ENCODE measurements at places on chromosomes 1 and 21.

DNA sequence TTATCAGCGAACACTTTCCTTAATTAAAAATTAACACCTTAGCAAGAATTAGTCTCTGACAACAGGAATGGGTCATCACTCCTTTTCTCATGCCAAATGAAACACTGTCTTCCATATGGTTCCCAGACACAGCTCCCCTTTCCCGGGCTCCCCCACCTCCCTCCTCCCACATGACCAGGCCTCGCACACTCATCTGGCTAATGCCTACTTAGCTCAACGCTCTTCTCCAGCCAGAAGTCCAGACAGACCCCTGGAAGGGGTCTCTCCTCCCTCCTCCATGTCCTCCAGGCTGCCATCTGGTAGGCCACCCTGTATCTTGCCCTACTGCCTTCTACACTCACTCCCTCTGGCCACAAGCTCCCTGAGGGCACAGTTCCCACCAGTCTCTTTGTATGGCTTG is 39.9 kb downstream of the KCNC4 start:
- no peak for DNase-seq

- DNase-seq, result no peak
These were observed 89.7 kb downstream of the BCAR3 start for GRCh38 chr1:93591676-93592550.

GRCh38 chr1:65471861-65472332 is 51.4 kb downstream of the LEPR start:
- no peak for DNase-seq

DNA sequence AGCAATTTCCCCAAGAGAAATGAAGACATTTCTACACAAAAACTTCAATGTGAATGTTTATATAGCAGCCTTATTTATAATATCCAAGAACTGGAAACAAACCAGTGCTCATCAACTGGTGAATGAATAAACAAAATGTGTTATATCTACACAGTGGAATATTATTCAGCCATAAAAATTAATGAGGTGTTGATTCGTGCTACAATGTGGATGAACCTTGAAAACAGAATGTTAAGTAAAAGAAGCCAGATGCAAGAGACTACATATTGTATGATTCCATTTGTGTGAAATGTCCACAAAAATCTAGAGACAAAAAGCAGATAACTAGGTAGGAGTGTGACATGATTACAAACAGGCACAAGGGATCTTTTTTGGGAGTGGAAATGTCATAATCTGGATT is 110.0 kb downstream of the CD247 start:
- no peak for DNase-seq

DNA sequence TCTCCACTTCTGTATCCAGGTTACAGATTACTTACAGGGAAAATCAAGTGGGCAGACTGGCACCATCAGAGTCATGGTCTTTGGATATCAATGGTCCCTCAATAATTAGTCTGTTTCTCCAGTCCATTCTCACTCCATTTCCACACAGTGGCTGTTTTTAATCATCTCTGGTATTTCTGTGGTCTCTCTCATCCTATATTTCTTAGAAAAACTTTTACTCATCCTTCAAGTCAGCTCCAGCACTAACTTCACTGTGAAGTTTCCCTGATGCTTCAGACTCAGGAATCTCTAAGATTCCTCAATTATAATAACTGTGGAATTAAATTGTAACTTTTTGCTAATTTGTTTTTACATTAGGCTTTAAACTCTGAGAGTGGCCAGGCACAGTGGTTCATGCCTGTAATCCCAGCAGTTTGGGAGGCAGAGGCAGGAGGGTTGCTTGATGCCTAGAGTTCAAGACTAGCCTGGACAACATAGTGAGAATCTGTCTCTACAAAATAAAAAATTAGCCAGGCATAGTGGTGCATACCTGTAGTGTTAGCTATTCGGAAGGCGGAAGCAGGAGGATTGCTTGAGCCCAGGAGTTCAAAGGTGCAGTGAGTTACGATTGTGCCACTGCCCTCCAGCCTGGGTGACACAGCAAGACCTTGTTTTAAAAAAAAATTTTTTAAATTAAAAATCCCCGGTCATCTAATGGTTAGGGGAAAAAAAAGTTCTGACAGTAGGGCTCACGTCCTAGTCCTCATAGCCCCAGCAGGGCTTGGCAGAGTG is 10.6 kb downstream of the CD160 start:
- no peak for DNase-seq

DNA sequence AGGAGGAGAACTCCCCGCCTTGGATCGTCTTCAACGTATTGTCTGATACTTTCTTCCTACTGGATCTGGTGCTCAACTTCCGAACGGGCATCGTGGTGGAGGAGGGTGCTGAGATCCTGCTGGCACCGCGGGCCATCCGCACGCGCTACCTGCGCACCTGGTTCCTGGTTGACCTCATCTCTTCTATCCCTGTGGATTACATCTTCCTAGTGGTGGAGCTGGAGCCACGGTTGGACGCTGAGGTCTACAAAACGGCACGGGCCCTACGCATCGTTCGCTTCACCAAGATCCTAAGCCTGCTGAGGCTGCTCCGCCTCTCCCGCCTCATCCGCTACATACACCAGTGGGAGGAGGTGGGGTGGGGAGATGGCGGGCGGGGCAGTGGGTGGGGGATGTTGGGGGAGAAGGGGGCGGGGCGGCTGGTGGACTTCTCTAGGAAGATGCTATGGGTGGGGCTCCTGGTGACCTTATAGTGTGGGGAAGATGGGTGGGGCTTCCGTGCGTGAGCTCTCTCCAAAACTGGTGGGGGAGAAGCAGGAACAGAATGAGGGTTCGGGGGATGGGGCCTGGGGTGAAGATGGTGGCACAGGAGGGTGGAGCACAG is 5.3 kb downstream of the HCN3 start:
- DNase-seq, result no peak

All from pons (tissue), 1 donor.